Endodermal cell (in vitro differentiated cells): ENCODE measurements at places on chromosomes 11 and 22. TPM values are rescaled to one million over a fixed set of nuclear protein-coding genes. Genes with fewer than 3 reads are reported as not detected.

- no peak for DNase-seq
Measured at GRCh38 chr11:117345039-117345438, 17.4 kb downstream of the CEP164 start.

GRCh38 chr11:57474803-57475115, 14.4 kb downstream of the RTN4RL2 start:
- peak; percentile 68 for DNase-seq

DNA sequence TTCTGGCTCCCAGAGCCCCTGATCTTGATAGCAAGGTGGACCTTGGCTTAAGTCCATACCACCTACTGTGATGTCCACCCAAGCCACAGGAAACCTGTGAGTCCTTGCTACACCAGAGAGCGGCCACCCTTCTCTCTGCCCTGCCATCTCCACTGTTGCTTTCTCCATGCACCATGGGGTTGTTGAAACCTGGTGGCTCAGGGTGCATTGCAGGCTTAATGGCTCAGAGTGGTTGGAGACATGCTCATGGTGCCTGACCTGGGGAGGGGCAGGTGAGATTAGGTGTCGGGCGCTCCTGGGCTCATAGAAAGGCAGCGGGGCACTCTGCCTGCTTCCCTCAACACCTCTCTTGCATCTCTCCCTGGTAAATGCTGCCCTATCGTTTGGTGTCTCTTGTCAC, 25.0 kb upstream of the CACNG2 start:
- peak; percentile 41 for DNase-seq

DNA sequence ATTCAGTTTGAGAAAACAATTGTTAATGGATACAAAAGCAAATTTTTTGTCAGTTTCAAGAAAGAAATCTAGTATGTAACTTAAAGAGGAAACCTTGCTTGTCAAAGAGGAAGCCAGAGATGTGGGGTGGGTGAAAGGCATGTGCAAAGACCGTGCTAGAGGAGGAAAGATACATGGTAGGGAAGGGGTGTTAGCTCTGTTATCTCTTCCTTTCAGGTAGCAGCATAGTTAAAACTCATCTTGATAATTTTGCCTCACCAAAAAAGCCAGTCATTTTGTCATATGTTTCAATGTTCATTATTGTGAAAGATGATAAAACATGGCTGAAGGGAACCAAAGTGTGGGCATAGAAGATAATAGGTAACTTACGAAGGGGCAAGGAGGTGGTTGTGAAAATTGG, 2.6 kb upstream of the MS4A2 start:
- DNase-seq, result no peak

DNA sequence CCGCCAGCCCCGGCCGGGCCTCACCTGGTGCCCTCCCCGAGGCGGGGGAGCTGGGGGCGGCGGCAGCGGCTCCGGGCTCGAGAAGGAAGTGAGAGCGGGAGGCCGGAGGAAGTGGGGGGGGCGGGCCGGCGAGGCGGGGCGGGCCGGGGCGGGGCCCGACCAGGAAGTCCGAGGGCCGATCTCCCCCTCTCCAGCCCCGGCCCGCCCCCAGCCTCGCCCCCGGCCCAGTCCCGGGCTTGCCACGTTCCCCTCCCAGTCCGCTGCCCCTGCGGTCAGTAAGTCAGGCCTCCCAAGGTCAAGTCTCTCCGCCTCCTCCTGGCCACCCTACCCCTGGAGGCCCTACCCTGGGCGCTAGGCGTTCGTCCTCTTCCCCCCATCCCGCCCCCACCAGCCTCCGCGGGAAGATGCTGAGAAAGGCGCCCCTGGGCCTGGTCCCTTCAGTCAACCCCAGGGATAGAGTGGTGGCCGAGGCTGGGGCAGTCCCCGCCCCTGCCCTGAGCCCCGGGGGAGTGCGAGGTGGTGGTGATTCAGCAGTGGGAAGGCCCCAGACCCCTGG, at the start of gene RHOG:
RHOG (minus strand) TSS at position 90 of the 556 bp plus-strand sequence. CDS start 12,821 bp downstream, outside the sequence.
- peak; percentile 93 for DNase-seq

DNA sequence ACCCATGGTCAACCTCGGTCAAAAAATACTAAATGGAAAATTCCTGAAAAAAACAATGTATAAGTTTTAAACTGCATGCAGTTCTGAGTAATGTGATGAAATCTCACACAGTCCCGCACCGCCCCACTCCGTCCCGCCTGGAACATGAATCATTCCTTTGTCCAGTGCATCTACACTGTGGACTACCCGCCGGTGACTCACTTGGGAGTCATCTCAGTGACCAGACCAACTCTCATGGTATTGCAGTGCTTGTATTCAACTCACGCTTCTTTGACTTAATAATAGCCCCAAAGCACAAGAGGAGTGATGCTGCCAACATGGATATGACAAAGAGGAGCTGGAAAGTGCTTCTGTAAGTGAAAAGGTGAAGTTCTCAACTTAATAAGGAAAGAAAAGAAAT, 48.8 kb downstream of the ARHGAP32 start:
- DNase-seq, result no peak

GRCh38 chr11:112836256-112836602, 125.0 kb upstream of the NCAM1 start:
- no peak for DNase-seq

- no peak for DNase-seq
Measured at GRCh38 chr22:20802922-20803553, 29.1 kb downstream of the SERPIND1 start.

DNA sequence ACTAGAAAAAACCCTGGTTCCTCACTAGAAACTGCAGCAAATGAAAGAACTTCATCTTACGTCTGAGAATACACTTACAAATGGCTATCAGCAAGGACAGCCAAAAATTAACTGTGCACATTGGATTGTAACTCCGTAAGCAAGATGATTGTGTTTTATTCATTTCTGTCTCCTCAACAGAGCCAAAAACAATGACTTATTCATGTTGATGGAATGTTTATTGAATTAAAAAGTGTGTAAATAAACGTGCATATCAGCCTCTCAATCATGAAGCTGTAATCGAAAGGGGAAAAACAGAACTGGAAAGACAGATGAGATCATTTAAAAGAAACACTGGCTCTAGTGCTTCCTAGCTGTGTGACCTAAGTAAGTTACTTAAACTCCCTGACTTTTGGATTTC, 307.5 kb upstream of the ZC3H12C start:
- no peak for DNase-seq

Gene ACAD8
- total RNA-seq, result 35.3 and 35.8 TPM in 2 replicates

Gene TRIM6
- total RNA-seq, result 21.6 to 27.5 TPM (median 26.1 TPM) in 3 replicates

Gene ST14
- total RNA-seq, result 21.7 and 25.1 TPM in 2 replicates

Gene C11orf91
- total RNA-seq, result 1.0 to 1.4 TPM in 2 of 3 replicates, not detected in the other

Gene OLFML1
- total RNA-seq, result 0.56 and 0.81 TPM in 2 replicates
